ENCODE measurements at places on chromosomes 2 and 18.

DNA sequence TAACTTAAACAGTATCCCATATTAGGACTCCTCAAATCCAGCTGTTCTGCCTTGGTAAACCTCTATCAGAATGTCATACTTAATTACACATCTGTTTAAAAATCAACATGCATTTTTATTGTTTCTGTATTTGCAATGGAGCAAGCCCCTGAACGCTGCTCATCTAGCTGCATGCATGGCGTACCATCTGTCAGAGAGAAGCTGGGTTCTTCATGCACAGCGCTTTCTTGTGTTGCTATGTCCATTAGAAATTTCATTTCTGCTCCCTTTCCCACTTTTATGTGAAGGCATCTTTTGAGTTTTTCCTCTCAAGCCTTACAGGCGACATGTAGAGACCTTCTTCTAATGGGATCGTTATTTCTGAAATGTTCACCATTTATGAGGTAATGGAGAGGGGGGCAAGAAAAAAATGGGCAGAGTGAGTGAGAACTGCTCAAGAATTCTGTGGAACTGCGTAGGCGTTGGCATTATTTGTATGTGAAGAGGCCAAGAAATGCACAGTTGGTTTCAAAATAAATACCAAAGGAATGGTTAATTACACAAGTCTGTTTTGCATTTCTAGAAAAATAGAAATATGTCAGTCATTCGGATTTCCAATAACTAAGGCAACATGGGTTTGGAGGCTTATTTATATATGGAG, 31.6 kb downstream of the INSIG2 start:
- DNase-seq = no peak

- no peak for DNase-seq
Measured at GRCh38 chr18:69882965-69883668, 64.6 kb downstream of the CD226 start.

DNA sequence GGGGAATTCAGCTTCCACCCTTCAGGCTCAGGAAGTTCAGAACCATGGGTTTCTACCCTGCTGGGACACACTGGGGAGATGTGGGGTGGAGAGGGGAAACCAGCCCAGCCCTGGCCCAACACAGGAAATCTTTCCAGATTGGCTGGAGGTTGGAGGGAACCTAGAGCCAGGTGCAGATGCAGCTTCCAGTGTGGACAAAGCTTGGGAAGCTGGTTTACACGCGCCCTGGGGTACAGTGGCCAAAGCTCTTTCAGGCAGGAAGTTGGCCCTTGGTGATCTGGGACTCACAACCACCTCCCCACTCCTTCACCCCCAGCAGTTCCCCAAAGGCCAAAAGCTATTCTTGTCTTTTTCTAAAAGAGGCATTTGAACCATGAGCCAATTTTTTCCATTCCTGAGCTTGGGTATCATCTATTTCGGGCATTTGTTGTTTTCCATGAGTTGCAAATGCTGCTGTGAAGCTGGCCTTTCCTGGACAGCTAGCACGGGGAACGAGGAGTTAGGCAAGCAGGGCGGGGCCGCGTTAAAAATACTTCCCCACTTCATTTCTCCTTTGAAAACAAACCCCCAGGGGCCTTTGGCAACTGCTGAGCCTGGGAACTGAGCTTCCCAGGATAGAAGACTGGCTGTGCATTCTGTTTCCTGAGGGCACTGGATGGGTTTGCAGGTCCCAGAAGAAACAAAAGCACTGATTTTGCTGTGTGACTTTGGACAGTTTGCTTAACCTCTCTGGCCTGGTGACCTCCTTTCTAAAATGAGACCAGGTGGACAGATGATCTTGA, 3.1 kb upstream of the ARID5A start:
- no peak for DNase-seq

DNA sequence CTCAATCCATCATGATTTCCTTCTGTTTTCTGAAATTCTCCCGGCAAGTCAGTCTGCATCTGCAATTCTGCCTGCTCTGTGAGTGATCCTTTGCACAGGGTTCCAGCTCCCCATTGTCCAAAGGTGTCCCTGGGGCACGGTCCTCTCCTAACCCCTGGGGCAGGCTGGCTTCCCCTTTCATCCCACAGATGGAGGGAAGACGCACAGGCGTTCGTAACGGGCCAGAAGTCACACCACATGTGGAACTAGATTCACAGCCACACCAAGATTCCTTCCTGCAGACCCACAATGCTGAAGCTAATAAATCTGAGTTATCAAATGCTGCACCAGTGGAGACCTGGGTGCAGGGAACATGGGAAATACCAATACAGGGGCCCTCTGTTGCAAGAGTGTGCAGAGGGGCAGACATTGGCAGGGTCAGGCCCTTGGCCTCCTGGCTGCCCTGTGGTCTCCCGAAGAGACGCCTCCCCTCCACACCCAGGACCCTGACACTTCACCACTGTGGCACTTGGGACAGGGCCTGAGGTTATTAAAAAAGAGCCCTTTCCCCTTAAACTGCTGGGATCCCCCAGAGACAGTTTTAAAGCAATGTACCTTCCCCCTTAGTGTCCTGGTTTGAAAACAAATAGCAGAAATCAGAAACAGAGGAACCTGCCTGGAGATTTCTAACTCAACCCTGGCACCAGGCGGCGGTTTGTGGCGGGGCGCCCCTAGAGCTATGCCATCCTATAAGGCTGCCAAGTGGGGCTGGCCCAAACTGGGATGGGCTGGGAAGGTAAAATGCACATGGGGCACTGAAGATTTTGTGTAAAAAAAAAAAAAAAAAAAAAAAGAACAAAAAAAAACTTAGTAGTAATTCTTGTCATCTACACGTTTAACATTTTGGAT, 15.4 kb downstream of the ZNF516 start:
- DNase-seq = peak; percentile 32

DNA sequence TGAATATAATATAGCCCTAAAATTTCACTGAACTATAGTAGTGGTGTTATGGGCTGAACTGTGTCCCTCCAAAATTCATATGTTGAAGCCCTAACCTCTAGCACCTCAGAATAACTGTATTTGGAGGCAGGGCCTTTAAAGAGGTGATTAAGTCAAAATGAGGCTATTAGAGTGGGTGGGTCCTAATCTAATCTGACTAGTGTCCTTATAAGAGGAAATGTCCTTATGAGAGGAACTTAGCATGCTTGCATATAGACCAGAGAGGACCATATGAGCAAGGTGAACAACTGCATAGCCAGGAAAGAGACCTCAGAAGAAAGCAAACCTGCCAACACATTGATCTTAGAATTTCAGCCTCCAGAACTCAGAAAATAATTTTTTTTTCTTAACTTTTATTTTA, 238.4 kb downstream of the ZEB2 start:
- no peak for DNase-seq

Measured in natural killer cell treated with Interleukin-12 subunit alpha and Interleukin-12 subunit beta and Interleukin-15 and Interleukin-18, amount 100 ng/mL, for 72 hours (primary cell).